NCI-H524 (cell line): ENCODE measurements at places on chromosomes 2 and 18.
A peak's percentile ranks its signal among the peaks of the same experiment; 100 is the strongest.

GRCh38 chr2:73823416-73823815 is 5.3 kb upstream of the STAMBP start:
- no peak for DNase-seq

- DNase-seq, result no peak
Observed at GRCh38 chr2:119233326-119234020, 9.8 kb downstream of the STEAP3 start.

GRCh38 chr2:210388148-210388547 is 73.2 kb upstream of the MYL1 start:
- DNase-seq, result no peak

- DNase-seq, result no peak
Observed at GRCh38 chr2:23918837-23919489, 8.0 kb downstream of the ATAD2B start.

DNA sequence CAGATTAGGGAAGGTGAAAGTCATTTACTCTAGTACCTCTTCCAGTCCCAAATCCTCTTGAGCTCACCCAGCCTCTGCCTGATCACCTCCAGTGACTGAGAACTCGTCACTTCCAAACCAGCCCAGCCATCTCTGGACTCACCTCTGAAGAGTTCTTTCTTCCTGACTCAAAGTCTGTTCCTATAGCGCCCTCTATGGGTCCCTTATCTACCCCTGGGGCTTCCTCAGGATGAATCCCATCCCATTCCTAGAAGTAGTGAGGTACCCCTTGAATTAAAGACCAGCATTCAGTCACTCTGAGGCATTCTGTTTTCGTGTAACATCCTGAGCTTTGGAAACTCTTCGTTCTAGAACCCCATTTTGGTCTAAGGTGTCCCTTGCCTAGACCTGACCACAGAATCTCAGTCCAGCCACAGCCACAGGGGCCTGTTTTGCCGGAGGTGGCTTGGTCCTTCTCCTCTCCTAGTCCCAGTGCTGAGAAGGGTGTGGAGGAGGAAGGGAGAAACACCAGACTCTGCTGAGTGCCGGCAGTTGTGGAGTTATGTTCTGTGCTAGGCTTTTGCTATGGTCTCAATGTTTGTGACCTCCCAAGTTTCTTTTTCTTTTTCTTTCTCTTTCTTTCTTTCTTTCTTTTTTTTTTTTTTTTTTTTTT is 32.7 kb downstream of the SIX3 start:
- DNase-seq, result peak; percentile 85

- DNase-seq, result peak; percentile 18
Observed at GRCh38 chr2:164746713-164747112, 94.9 kb downstream of the COBLL1 start.

DNA sequence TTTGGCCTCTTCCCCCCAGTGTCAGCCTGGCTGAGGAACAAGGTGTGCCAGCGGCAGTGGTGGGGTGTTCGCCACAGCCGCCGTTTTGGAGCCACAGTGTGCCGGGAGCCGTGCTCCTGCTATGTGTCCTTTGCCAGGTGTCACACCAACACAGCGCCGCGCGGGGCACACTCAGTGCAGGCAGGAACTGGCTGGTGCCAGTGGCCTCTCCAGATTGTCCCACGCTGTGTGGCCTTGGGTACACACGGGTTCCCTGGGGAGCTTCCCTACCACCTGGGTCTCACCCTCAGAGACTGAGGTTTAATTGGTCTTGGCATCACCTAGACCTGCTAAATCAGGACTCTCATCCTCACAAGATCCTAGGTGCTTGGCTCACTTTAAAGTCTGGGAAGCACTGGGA is 171.6 kb downstream of the LDLRAD4 start:
- no peak for DNase-seq

DNA sequence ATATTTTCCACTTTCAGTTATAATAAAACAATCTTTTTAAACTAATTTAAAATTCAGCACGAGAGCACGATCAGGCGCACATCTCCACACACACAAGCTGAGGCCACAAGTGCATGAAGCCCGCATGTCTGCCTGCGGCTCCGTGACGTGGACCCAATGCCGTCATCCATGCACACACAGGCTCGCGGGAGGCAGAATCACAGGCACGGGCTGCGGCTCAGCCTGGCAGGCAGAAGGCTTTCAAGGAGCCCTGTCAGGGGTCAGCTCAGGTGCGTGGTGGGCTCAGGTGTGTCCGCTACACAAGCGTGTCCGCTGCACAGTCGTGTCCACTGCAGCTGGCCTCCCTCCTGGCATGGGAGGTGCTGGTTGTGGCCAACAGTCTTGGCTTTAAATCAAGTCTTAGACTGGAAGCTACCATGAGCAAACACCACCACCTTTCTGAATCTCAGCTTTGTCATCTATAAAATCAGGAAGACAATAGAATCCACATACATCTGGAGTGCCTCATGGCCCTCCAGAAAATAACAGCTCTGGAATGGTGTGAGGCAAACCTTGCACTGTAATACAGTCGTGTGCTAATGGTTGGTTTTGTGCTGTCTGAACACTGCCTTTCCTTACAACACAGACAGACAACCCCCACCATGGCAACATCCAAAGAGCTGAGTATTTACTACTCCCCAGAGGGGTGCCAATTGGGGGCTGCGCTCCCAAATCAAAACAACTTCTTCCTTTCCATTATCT is 210.1 kb downstream of the NDUFA10 start:
- DNase-seq, result no peak

DNA sequence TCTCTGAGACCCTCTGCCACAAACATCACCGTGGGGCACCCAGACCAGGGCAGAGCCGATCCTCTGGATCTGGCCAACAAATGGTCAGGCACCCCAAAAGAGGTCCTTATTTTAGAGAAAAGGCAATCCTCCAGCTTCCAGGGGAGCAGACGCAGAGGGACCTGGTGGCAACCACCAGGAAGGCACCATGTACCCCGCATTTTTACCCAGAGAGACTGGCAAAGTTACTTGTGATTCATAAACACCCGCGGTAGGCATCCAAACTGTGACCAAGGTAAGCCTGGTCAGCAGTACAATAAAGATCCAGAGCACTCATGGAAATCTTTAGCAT is 10.5 kb downstream of the LIMS2 start:
- DNase-seq, result no peak

- DNase-seq, result no peak
Observed at GRCh38 chr2:210546424-210547208, 9.8 kb upstream of the CPS1 start.

DNA sequence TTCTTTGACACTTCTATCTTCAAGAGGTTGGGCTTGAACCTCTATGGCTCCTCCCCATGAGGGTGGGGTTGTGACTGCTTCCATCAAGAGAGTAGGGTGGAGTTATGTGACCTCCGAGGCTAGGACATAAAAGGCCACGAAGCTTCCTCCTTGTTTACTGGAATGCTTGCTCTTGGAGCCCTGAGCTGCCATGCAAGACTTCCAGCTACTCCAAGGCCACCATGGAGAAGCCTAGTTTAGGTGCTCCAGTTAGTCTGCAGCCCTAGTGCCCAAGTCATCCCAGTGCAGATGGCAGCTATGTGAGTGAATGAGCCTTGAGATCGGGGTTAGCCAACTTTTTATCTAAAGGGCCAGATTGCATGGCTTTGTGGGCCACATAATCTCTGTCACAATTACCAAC is 2.4 kb upstream of the MERTK start:
- no peak for DNase-seq

- no peak for DNase-seq
Observed at GRCh38 chr2:75800456-75800855, 89.7 kb upstream of the GCFC2 start.

- no peak for DNase-seq
Observed at GRCh38 chr18:48547531-48547981, 8.7 kb downstream of the CTIF start.

DNA sequence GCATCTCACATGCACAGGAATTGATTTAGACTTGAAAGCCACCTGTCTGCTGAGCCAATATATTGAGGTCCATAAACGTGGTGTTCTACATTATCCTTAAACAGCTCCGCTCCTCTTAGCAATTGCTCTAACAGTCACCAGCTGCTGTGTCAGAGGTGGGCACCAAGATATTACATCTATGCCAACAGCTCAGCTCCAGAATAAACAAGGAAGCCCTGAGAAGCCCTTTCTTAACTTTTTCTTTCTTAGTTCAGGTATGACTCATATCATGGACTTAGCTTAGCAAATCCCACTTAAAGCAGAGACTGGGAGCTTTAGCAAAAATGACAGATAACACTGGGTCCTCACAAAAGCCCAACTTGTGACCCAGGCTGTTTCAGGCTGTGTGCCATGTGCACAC is 436.6 kb downstream of the IRS1 start:
- no peak for DNase-seq

- no peak for DNase-seq
Observed at GRCh38 chr18:11587846-11588245, 21.6 kb upstream of the SLC35G4 start.

GRCh38 chr2:48435909-48436308 is 94.0 kb upstream of the STON1 start:
- DNase-seq, result no peak

DNA sequence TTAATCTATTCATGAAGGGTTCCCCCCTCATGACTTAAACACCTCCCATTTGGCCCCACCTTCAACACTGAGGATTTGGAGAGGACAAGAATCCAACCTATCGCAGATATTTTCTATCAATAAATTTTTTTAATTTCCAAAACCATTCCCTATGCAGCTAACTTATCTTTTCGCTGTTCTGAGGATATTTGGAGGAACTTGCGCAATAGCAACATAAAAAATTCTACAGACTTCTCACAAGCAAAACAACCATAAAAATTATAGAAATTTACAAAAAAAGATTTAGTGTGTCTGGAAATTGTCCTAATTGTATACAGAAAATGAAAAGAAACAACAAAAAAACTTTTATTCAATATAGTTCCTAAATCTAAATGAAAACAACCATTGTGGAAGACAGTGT is 1472.7 kb upstream of the ZEB2 start:
- DNase-seq, result no peak

GRCh38 chr2:241560883-241561474 is 2.4 kb downstream of the BOK start:
- no peak for DNase-seq

DNA sequence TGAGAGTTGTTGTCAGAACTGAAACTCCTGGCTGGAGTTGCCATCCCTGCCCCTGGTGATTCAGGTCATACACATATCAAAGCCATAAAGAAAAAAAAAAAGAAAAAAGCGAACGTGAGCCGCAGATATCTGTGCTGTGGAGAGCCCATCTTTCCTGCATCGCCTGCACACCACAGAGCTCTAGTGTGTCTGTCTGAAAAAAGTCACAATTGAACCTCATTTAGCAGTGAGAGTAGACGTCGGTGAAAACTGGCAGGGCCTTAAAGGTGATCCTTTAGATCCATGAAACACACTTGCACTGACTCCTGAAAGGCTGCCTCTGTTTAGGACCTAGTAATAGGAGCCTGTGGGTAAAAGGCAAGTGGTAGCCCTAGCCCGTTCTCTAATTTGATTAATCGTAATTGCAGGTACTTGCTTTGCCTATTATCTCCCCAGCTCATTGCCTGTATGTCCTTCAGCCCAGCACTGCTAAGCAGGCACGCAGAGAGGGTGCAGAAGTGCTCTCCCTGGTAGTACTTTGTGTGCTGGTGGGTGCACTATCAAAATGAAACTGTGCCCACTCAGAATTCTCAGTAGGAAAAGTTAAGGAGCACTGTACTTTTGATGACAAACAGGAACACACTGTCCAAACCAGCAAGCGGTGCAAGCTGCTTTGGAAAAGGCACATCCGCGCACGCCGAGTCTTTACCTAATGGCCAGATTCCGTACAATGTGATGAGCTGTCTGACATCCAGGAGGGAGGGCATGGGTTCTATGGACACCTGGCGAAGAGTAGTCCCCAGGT is 103.5 kb upstream of the ASB18 start:
- DNase-seq, result no peak

DNA sequence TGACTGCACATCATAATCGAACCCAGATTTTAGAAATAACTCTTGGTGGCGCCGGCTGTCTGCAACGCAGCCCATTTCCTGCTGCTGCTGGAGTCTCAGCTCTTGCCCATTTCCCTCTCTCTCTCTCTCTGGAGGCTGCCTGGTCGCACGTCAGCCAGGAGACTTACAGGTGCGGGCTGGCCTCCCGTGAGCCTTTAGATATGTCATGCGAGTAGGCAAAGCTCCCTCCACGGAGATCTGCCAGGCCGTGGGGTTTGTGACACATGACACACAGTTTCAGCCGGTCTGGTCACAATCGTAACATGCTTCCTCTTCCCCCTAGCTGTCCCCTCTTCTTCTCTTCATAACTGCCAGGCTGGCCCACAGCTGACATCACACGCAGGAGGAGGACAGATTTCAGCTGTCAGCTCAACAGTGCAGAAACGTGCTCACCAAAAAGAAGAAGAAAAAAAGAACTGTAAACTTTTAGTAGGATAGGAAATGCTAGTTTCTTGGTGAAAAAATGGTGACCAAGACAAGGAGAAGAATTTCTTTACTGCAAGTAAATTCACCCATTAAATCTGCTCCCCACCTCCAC is 489.3 kb downstream of the ZNF516 start:
- DNase-seq, result peak; percentile 38

DNA sequence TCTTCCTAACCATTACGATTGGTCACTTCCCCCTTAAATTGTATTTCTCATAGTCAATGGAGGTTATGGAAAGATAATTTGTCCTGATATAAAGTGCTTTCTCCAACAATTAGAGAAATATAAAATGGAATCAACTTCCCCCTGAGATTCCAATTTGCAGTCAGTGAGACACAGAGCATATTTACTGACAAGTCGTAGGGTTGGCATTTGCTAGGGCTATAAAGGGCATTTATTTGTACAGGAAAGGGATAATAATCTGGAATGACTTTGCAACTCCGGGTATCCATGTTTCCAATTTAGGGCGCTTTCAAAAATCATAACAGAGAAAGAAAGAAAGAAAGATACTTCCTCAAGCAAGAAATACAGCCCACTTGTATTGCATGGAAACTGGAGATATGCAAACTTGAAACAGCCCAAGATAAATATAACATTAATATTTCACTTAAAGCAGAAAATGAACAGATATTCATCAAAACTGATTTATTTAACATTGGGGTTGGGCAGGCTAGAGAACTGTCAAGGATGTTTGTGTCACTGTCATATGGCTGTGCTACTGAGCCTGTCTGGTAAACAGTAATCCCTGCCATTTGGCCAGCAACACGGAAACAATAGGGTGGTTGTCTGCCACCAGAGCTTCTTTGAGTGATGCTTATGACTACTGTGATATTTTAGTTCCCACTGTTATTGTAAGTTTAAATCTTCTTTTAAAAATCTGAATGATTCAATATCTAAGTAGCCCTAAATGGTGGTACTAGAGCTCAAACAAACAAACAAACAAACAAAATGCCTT is 621.8 kb downstream of the LRP1B start:
- no peak for DNase-seq

- no peak for DNase-seq
Observed at GRCh38 chr18:9008709-9009635, 93.5 kb upstream of the NDUFV2 start.

GRCh38 chr2:182744490-182744889 is 28.4 kb downstream of the DNAJC10 start:
- DNase-seq, result no peak
